ENCODE measurements at places on chromosomes 11 and 22.

- no peak for DNase-seq
These were observed 10.2 kb downstream of the SCUBE2 start for GRCh38 chr11:9081153-9081552.

DNA sequence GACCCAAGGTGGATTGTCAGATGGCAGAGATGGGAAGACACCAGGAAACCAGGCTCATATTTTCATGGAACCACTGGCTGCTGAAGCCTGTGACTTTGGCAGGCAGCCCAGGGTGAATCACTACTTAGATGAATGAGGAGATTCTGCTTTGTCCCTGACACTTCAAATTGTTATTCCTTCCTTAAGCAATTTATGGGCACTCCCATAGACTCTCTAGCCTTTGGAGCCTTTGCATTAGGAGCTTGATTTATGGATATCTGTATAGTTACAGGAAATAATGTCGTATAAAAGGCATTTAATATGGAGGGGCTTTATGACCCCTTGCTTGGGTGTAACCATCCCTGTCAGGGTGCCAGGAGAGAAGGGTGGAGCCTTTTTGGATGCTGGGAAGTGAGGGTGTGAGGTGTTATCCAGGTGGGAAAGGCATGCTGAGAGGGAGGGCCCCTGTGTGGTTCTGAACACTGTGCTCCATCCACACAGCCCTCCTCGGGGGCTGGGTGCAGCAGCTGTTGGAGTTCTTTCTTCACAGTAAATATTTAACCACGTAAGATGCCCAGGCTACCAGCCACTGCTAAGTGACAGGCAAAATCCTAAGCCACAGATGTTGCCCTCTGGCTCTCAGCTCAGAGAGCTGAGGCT lies 35.3 kb downstream of the IL18 start:
- DNase-seq, result no peak

- DNase-seq, result no peak
These were observed 25.0 kb upstream of the EXPH5 start for GRCh38 chr11:108618529-108618928.

GRCh38 chr11:116427337-116427902 lies 345.4 kb downstream of the BUD13 start:
- no peak for DNase-seq

DNA sequence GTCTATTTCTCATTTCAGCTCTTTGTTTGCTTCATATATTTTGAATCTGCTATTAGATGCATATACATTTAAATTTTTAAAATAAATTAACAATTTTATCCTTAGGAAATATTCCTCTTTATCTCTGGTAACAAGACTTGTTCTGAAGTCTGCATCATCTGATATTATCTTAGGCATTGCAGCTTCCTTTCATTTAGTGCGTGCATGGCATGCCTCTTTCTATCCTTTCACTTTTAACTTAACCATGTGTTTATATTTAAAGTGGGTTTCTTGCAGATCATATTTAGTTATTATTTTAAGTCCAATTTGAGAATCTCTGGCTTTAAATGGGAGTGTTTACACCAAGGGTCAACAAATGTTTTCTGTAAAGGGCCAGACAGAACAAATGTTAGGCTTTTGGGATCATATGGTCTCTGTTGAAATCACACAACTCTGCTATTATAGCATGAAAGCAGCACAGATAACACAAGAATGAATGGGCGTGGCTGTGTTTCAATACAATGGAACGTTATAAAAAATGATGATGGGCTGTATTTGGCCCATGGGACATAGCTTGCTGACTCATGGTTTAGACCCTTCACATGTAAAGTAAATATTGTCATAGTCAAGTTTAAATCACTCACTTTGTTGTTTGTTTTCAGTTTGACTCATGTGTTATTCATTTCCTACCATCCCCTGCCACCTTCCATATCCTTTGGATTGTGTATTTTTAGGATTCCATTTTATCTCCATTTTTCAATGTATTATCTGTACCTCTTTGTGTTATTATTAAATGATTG lies 83.9 kb upstream of the SNX19 start:
- no peak for DNase-seq

DNA sequence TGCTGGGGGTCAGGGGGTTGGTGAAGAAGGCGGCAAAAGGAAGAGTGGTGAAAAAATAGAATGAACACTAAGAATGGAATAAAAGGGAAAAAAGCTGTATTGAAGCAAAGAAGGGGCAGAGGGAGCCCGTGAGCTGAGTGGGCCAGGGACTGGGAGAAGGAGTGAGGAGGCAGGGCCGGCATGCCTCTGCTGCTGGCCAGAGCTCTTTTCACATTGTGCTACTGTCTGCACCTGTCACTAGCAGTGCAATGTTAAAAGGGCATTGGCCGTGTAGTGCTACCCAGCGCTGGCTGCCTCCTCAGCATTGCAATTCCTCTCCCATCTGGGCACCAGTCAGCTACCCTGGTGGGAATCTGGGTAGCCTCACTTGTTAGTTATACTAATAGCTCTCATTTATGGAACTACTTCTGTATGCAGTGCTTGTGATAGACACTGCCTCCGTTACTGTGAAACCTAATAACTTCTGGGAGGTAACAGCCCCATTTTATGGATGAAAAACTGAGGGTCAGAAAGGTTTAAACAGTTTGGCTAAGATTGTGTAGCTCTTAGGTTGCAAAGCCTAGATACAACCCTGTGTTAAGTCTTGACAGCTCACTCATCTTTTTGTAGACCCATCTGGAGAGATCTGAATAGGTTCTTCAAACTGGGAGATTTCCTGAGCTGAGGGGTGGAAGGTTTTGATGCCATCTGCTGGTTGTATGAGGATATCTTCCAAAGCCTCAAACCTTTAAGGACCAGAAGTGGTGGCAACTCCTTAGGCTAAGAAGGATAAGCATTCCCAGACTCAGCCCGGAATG lies 8.5 kb downstream of the YPEL4 start:
- DNase-seq, result no peak

DNA sequence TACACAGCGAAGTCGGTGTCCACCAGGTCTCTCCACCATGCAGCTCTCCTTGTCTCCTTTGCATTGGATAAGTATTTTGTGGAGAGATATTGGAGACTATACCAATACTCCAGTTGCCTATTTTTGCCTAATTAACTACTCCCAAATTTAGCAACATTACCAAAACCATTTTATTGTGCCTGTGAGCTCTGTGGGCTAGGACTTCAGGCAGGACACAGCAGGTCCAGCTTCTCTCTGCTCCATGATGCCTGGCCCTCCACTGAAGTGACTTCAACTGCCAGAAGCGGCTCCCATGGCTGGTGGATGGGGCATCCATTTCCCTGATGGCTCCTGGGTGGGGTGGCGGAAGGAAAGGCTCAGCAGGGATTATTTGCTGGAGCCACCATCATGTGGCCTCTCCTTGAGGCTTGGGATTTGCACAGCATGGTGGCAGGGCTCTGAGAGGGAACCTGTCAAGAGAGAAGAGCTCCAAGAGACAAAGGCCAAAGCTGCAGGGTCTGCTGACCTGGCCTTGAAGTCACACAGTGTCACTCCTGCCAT lies 36.9 kb upstream of the MAPK1 start:
- DNase-seq, result no peak

- DNase-seq, result no peak
These were observed 317.3 kb upstream of the ANO3 start for GRCh38 chr11:26014456-26015115.

GRCh38 chr11:13486926-13487660 lies 8.7 kb downstream of the PTH start:
- DNase-seq, result peak; percentile 66

DNA sequence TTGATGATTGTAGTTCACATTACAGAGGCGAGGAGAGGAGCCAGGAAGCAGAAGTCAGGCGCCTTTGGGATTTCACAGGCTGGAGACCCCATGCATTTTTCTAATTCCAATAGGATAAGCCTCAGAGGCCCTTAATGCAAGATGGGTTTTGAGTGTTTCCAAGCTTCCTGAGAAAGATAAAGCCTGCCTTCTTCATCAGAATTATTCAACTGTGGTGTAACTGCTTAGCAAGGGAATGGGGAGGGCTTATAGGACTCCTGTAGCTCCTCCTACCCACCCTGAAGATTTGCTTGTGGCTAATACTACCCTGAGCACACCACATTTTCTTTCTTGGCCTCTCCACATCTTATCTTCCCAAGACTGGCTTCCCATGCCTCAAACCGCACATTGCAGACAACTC lies 151.1 kb upstream of the ISX start:
- DNase-seq, result no peak

GRCh38 chr11:2312232-2313042 lies 10.6 kb downstream of the TSPAN32 start:
- DNase-seq, result no peak

- DNase-seq, result no peak
These were observed 509.9 kb downstream of the NTM start for GRCh38 chr11:131880316-131880715.

- DNase-seq, result no peak
These were observed 49.6 kb downstream of the C22orf31 start for GRCh38 chr22:29012101-29012433.

- no peak for DNase-seq
These were observed 44.9 kb downstream of the PLEKHA7 start for GRCh38 chr11:16969010-16969999.

DNA sequence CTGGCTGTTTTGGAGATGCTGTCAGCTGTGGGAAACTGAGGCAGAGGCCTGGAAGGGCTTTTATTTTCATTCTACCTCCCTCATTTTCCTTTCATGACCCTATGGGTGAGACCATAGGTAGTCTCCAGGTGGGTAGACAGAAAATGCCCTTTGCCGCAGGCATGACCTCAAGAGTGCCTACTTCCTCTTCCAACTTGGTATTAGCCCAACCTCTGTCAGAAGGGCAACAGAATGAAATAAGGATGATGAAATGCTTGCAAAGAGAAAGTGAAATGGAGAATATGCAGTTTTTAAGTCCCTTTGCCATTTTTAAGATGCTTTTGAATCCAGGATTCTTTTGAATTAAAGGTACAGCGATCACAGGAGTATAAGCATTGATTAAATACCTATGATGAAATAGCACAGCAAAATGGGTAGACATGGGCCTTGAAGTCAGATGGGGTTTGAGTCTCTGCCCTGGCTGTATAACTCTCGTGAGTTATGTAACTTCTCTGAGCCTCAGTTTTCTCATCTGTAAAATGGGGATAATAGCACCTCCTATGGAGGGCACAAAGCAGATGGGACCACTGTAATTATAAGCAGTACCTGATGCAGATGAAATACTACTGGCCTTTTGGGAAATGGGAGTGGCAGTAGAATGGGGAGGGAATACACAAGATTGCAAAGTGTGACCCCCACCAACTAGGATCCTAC lies 3.7 kb downstream of the ASPHD2 start:
- no peak for DNase-seq

GRCh38 chr22:24768537-24769374 lies 5.8 kb downstream of the PIWIL3 start:
- peak; percentile 62 for DNase-seq

DNA sequence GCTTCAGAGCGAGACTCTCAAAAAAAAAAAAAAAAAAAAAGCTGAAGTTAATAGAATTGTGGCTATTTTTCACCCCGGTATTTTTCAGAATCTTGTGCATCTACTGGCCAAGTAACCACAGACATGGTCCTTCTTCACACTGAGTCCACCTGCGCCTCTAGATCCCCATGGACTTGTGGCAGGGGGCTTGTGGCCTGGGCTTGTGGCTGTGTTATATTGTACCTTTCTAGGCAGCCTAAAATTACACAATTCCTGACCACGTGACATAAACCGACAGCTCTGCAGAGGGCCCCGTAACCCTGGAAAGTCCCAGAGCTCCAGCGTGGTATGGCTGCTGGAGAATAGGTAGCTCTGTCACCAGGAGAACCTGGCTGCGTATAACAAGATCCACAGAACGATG lies 10.9 kb upstream of the NAALADL1 start:
- no peak for DNase-seq

DNA sequence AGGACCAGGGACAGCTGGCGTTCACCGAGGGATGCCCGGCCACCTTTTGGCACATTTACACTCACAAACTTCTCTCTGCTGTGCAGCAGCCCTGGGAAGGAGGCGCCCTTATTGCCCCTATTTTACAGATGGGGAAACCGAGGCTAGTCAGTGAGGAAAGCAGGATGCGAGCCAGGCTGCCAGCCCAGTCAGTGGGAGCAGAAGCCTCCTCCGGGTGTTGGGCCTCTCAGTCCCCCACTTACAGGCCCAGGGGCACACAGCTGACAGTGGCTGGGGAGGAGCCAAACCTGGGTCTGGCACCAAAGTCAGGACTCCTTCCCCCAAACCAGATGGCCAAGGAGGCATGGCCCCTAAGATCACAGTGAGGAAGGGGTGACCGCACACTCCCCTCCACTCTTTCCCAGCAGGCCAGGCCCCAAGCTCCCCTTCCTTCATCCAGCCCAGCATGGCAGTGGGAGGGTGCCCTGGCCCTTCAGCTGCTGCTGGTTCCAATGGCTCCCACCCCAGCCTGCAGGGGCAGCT lies 121.4 kb upstream of the ANO1 start:
- DNase-seq, result no peak

- DNase-seq, result no peak
These were observed 6.5 kb downstream of the OR52M1 start for GRCh38 chr11:4551346-4551979.

- peak; percentile 56 for DNase-seq
These were observed 7.0 kb downstream of the SEPTIN3 start for GRCh38 chr22:41976070-41976901.

DNA sequence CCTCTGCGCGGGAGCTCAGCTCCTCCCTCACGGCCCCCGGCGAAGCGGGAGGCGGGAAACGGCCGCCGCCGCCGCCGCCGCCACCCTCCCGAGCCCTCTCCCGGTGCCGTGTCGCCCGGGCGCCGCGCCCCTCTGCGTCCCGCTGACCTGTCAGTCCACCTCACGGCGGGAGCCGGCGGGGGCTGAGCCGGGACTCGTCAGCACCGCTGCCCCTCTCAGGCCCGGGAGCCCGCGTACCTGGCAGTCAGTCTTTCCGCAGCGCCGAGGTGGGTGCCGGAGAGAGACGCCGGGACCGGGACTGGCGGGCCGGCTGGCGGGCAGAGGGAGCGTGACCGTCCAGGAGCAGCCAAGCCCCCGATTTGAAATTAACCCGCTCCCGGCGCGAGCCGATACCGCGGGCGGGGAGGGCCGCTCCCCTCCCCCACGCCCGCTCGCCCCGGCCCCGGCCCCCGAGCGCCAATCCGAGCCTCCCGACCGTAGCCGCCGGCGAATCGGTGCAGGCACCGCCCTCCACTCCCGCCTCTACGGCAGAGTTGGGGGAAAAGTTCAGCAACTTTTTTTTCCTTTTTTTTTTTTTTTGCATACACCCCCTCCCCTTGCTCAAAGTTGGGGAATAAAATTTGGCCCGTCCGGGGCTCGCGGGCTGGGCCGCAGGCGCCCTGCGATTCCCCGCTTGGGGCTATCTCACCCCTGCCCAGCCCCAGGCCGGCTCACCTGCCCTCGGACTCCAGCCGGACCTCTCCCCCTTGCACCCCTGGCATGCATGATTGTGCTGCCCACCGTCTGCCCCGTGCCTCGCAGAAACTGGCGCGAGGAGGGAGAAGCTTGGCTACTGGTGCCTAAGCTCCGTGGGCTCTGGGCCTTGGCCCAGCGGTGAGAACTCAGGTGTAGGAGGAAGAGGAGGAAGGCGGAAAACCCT lies 774 bp upstream of the E2F8 start:
- no peak for DNase-seq

Data from hematopoietic multipotent progenitor cell (in vitro differentiated cells).